ENCODE measurements at places on chromosomes 6 and 20. TPM values are rescaled to one million over a fixed set of nuclear protein-coding genes. Genes with fewer than 3 reads are reported as not detected.

DNA sequence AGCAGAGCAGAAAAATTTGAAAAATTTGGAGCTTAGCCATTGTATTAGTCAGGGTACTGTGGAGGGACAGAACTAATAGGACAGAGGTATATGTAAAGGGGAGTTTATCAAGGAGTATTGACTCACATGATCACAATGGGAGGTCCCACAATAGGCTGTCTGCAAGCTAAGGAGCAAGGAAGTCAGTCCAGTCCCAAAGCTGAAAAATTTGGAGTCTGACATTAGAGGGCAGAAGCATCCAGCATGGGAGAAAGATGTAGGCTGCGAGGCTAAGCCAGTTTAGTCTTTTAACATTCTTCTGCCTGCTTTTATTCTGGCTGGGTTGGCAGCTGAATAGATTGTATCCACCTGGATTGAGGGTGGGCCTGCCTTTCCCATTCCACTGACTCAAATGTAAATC is 82.0 kb downstream of the SMPDL3A start:
- DNase-seq, result no peak

- peak; percentile 17 for DNase-seq
Measured at GRCh38 chr20:44209686-44210405, 725 bp downstream of the OSER1 start.

GRCh38 chr20:20772497-20773085 is 60.1 kb upstream of the RALGAPA2 start:
- no peak for DNase-seq

GRCh38 chr6:16521528-16521927 is 239.7 kb downstream of the ATXN1 start:
- no peak for DNase-seq

GRCh38 chr6:102902471-102902870 is 1509.0 kb downstream of the GRIK2 start:
- DNase-seq, result no peak

- DNase-seq, result no peak
Measured at GRCh38 chr20:11776687-11777086, 141.0 kb upstream of the BTBD3 start.

BPIFB4 gene
- total RNA-seq, result not detected

- DNase-seq, result no peak
Measured at GRCh38 chr6:83954371-83954770, 79.2 kb upstream of the MRAP2 start.

SLC17A1 gene
- not detected for total RNA-seq

RRAGD gene
- 165 TPM for total RNA-seq

GRCh38 chr6:149013586-149014344 is 266.9 kb downstream of the UST start:
- DNase-seq, result no peak

GRCh38 chr20:48761023-48761785 is 66.6 kb downstream of the PREX1 start:
- DNase-seq, result no peak

RIPPLY2 gene
- 3.8 TPM for total RNA-seq

DNA sequence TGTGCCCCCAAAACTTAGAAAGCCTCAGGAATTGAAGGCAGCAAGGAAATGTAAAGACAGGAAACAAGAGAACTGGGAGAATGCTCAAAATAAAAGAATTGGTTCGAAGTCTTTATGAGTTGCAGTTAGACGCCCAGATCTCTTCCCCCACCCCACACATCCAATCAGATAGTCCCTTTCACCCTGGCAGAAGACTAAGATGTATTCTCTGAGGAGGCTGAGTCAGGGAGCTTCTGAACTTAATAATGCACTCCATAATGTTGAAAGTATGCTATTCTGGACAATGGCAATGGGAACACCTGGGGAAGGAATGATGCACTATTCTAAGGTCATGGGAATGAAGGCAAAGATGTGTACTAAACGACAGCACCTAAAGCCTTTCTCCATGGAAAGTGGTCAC is 173.6 kb downstream of the MTFR2 start:
- no peak for DNase-seq

HUS1B gene
- 0.56 TPM for total RNA-seq

GRCh38 chr6:169221264-169221663 is 32.4 kb downstream of the THBS2 start:
- no peak for DNase-seq

DNA sequence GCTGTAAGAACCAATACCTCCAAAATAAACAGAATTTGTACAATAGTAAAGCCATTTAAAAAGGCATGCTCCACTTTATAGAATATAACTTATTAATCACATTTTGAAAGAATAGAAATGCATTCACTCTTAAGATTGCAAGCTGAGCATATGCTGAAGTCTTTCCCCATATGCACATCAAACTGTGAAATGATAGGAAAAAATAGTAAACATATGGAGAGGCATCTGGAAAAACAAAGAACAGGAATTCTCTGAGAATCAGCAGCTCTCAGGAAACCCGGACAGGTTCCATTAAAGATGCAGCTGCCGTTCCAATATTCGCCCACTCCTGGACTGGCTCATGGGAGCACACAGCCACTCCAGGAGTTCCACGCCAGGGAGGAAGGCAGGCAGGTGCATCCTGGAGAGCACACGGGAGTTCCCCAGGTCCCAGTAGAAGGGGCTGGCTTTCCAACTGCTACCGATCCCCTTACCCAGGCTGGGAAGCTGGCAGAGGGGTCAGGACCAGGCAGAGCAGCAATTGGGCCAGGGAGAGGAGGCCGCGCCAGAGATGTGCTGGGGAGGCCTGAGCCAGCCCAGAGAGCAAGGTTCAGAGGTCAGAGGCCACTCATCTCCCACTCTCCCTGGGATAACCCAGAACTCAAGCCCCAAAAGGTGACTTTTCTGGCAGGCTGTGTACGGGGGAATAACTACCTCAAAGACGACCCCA is 111.1 kb downstream of the DLL1 start:
- DNase-seq, result no peak

- DNase-seq, result no peak
Measured at GRCh38 chr6:155090166-155090565, 95.1 kb downstream of the TIAM2 start.

- DNase-seq, result no peak
Measured at GRCh38 chr6:85971238-85971637, 328.6 kb upstream of the SYNCRIP start.

- no peak for DNase-seq
Measured at GRCh38 chr20:46488451-46488850, 24.9 kb downstream of the ZNF334 start.

FOXA2 gene
- not detected for total RNA-seq

DNA sequence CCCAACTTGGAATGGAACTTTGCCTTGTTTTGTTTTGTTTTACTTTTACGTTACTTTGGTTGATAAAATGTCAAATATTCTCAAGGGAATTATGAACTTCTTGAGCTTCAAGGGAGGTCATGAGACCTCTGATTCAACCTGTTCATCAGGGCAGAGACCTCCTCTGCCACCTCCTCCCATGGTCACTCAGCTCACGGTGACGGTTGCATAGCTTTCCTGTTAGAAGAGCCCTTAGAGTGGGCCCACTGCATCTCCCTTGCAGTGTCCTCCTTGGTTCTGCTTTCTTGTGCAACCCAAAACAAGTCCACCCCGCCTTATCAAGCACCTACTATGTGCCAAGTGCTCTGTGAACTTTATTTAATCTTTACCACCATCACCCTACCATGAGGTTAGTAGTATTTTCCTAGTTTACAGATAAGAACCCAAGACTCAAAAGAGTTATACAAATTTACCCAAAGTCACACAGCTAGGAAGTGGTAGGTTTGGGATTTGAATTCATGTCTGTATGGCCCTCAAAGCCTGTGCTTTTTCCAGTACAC is 15.5 kb downstream of the TM9SF4 start:
- DNase-seq, result no peak

- peak; percentile 88 for DNase-seq
Measured at GRCh38 chr20:51510169-51510568, 32.4 kb downstream of the NFATC2 start.

GRCh38 chr20:51703400-51704287 is 64.5 kb downstream of the ATP9A start:
- no peak for DNase-seq

- no peak for DNase-seq
Measured at GRCh38 chr20:37841971-37842370, 61.0 kb upstream of the VSTM2L start.

- peak; percentile 73 for DNase-seq
Measured at GRCh38 chr6:74409447-74409846, 713.4 kb downstream of the CD109 start.

HLA-DPB1 gene
- total RNA-seq, result 3.5 TPM

GRCh38 chr20:1327241-1327653 is 1.7 kb downstream of the SDCBP2 start:
- no peak for DNase-seq

MCM9 gene
- total RNA-seq, result 15.8 TPM

- DNase-seq, result no peak
Measured at GRCh38 chr6:127347178-127347577, 3.8 kb upstream of the ECHDC1 start.

- no peak for DNase-seq
Measured at GRCh38 chr6:18579166-18579565, 192.0 kb downstream of the RNF144B start.

DNA sequence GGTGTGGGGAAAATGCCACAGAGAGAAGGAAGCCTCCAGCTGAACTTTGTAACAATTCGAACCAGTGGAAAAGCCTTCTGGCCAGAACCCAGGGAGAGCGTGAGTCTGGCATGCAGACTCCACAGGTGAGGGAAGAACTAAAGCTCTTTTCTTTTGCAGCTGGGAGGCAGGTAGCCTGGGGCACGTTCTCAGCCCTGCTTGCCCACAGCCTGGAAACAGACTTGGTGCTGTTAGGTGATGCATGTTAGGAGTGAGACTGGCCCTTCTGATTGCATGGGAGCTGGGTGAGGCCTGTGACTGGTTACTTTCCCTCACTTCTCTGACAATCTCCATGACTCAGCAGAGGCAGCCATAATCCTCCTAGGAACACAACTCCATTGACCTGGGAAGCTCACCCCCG is 34.2 kb downstream of the PROKR2 start:
- DNase-seq, result no peak

GSTA3 gene
- not detected for total RNA-seq

- peak; percentile 32 for DNase-seq
Measured at GRCh38 chr20:20894280-20894679, 181.8 kb upstream of the RALGAPA2 start.

DNA sequence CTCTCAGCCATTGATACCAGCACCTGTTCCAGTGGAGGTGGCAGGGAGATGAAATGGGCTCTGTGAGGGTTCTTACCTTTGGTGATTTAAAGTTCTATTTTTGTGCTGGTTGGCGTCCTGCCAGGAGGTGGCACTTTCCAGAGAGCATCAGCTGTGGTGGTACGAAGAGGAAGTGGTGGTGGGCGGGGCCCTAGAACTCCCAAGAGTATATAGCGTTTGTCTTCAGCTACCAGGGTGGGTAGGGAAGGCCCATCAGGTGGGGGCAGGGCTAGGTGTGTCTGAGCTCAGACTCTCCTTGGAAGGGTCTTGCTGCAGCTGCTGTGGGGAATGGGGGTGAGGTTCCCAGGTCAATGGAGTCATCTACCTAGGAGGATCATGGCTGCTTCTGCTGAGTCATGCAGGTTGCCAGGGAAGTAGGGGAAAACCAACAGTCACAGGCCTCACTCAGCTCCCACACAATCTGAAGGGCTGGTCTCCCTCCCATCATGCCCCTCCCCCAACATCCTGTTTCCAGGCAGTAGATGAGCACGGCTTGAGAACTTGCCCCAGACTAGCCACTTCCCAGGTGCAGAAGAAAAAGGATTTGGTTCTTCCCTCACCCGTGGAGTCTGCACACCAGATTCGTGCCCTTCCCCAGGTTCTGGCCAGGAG is 46.6 kb downstream of the MOXD1 start:
- no peak for DNase-seq

PRPH2 gene
- total RNA-seq, result not detected

DNA sequence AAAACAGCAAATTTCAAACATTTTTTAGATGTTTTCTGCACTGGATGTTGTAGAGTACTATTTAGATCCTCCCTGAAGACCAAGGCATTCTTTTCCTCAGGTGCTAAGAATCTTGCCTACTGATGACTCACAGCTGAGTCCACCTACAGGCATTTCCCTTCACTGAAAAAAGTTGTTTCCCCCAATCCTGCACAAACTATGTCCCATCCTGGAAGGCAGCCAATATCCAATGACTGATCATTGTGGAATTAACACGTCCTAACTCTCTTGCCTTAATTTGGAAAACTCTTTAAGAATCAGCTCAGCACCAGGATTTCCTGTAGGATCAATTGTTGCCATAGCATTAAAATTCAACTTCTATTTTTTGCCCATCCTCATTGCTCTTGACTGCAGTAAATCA is 268.4 kb upstream of the IRAK1BP1 start:
- DNase-seq, result no peak

LAMA4 gene
- total RNA-seq, result 54.9 TPM

GRCh38 chr20:52996658-52997057 is 24.5 kb downstream of the TSHZ2 start:
- no peak for DNase-seq

DNA sequence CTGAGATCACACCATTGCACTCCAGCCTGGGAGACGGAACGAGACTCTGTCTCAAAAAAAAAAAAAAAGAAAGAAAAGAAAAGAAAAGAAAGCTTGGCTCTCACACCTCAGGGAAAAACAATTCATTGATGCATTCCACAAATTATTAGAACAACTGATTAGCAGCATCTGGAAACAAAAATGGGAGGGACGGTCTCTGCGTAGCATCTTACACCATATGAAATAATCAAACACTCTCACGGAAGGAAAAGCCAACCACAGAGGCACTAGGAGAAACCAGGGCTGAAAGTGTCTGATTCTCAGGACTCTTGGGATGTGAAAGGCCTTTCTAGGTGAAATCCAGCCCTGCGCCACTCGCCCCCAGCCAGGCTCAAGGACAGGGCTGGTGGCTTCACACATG is 2.3 kb upstream of the HELZ2 start:
- no peak for DNase-seq

RPS21 gene
- 1,088 TPM for total RNA-seq

GRCh38 chr6:112827793-112828192 is 480.7 kb downstream of the RFPL4B start:
- no peak for DNase-seq

GRCh38 chr6:116111552-116112528 is 11.2 kb downstream of the NT5DC1 start:
- peak; percentile 74 for DNase-seq

EBF4 gene
- total RNA-seq, result 2.0 TPM

OR2H1 gene
- total RNA-seq, result not detected

All from SK-MEL-5 (cell line).